ENCODE measurements at places on chromosomes 16 and 17.

- DNase-seq: no peak
Observed at GRCh38 chr17:76925441-76925891, 57.3 kb downstream of the MGAT5B start.

DNA sequence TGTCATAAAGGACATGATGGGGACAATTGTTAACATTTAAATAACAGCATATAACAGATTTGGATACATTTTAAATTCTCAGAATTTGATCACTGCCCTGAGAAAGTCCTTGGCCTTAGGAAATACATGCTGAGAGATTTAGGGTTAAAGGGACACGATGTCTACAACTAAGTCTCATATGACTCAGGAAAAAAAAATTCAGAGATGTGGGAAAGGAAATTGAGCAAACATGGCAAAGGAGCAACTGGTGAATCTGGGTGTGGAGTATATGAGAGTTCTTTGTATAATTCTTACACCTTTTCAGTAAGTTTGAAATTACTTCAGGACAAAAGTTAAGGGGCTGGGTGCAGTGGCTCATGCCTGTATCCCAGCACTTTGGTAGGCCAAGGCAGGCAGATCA is 18.2 kb downstream of the MPP3 start:
- DNase-seq: peak; percentile 26

GRCh38 chr17:74778960-74779359 is 2.8 kb upstream of the NAT9 start:
- no peak for DNase-seq

DNA sequence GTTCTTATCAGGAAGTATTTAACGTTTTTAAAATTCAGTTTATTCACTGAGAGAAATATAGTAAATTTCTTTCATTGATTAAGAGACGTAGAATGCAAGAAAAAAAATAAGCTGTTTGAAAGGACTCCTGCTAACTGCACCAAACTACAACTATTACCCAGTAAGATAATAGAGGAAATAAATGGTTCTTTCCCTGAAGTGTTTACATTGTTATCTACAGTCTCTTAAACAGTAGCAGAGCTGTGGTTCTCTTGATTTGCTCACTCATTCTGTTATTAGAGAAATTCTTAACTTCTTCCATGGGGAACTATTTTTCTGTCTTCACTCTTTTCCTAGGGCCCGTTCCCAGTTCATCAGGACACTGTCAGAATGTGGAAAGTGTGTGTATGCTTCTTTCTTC is 973.0 kb downstream of the KCNJ2 start:
- no peak for DNase-seq
